ENCODE measurements at places on chromosomes 4 and X. TPM values are rescaled to one million over a fixed set of nuclear protein-coding genes. Genes with fewer than 3 reads are reported as not detected.
A peak's percentile ranks its signal among the peaks of the same experiment; 100 is the strongest.

Gene MAP7D2
- total RNA-seq, result 1.3 TPM

Gene SMR3B
- total RNA-seq, result not detected

DNA sequence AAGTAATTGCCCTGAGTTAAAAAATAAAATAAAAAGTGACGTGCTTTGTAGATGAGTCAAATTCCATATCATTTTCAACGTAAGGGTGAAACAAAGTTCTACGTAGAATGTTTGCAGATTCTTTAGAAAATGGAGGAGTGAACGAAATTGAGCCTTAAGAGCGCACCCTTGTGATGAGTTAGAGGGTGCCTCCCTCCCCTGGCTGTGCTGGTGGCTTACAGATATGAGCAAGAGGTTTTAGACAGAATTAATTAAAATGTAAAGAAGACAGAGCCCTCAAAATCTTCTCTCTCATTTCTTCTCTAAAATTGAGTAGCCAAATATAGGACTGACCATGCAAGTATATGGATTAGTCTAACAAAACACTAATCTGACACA is 30.2 kb upstream of the LGI2 start:
- no peak for DNase-seq

DNA sequence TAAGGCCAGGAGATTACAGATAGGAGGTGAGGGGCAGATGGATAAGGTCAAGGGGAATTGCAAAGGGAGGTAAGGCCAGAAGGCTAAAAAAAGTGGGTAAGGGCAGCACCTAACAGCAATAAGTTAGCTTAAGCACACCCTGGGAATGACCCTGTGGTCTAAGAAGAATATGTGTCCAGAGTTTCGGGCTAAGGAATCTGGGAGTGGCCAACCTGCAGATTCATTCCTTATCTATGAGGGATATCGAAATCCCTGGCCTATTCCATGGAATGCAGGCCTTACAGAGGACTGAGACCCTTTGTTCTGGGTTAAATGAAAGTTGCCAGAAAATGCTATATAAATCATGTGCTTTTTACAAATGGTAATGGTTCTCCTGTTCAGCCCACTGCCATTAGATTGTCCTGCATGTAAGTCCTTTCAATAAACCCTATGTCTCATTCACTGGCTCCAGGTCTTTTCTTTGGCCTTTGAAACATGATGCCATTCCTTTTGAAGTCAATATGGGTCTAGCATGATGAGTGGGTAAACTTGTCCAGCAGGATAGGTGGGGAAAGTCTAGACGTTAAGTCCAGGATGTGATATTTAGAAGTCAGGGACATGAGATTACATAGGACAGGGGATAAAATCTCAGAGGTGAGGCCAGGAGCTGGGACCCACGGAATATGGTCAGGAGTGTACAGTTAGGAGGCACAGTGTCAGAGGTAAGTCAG is 226.2 kb downstream of the TACR3 start:
- DNase-seq, result no peak

GRCh38 chr4:95388911-95389310 is 159.9 kb downstream of the UNC5C start:
- DNase-seq, result no peak

DNA sequence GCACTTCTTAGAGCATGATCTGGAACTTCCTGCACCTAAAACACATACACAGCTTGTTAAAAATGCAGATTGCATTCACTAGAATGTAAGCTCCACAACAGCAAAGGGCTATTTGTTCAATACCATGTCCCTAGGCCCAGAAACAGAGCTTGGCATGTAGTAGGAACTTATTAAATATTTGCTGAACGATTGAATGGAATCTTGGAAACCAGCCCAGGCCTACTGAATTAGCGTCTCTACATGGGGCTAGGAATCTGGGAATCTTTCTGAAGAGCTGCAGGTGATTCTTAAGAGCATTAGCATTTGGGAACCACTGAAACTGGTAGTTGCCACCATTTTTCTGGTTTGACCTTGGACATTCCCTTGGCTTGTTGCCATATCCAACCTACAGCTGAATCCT is 234.1 kb downstream of the STIM2 start:
- DNase-seq, result peak; percentile 28
